ENCODE measurements at places on chromosomes 2 and 18. TPM values are rescaled to one million over a fixed set of nuclear protein-coding genes. Genes with fewer than 3 reads are reported as not detected.

Gene CTNNA2
- total RNA-seq, result not detected

Gene DNAJC5G
- total RNA-seq, result not detected

Gene GKN2
- total RNA-seq, result not detected

Gene WDR7
- 21.9 TPM for total RNA-seq

Gene SETBP1
- total RNA-seq, result 1.2 TPM

Gene PGAP1
- total RNA-seq, result 40.2 TPM

Gene HAAO
- total RNA-seq, result 1.4 TPM

Gene C2orf78
- total RNA-seq, result not detected

Gene LYPD1
- total RNA-seq, result not detected

Measured in activated naive CD4-positive, alpha-beta T cell treated with anti-CD3 and anti-CD28 coated beads, Interleukin-2, amount 50 U/mL, for 72 hours (primary cell).